Frontal cortex (tissue), 4 donors: ENCODE measurements at places on chromosomes 7 and 10. TPM values are rescaled to one million over a fixed set of nuclear protein-coding genes. Genes with fewer than 3 reads are reported as not detected.
A peak's percentile ranks its signal among the peaks of the same experiment; 100 is the strongest.

GRCh38 chr7:5622286-5622685 is 159.2 kb downstream of the RNF216 start:
- no peak for DNase-seq

GRCh38 chr7:45570797-45571196 is 3.4 kb upstream of the ADCY1 start:
- no peak for DNase-seq

- DNase-seq, result peak; percentile 82
Observed at GRCh38 chr7:17298102-17298839, at the start of gene AHR. AHR (plus strand) TSS chr7:17298652; CDS start chr7:17299265, 613 bp downstream.

The LIPM gene
- total RNA-seq, result not detected

DNA sequence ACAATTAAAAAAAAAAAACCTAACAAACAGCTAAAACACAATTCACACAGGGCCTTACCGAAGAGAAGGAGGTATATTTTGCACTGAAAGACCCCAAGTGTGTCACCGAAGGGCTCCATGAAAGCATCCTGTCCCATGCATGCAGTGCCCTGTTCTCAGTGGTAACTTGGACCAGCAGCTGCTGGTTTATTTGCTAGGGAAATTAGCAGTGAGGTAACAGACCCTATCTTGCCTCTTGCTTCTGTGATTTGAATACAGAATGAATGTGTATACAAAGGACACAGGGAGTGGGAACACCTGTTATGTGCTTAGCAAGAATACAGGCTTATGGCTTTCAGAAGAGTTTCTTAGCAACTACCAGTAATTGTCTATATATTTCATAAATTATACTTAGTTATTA is at the start of gene HEPACAM2:
TSS of gene HEPACAM2 (minus strand) at position 160 of the 400 bp plus-strand sequence.
- DNase-seq, result no peak

The CD36 gene
- total RNA-seq, result 22.0 TPM

GRCh38 chr7:140267381-140268226 is 90.8 kb upstream of the KDM7A start:
- no peak for DNase-seq
